ENCODE measurements at places on chromosomes 1 and 21.

DNA sequence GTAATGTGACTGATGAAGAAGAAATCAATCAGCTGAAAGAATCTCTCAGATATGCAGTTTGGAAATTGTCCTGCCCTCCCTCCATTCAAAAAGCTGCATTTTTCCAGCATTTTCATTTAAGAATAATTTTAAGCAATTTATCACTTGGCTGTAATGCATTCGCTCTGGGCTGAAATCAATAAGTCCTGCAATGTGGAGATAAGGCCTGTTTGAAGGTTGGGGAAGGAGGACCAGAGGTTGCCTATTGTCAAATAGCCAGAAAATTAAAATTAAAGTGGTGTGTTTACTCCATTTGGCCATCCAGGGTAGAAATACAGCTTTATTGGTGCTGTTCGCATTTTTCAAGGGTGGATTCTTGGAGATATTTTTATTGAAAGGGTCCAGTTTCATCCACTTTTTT, 187.6 kb upstream of the NFIA start:
- DNase-seq: no peak

- DNase-seq: peak; percentile 72
These were observed 17.7 kb downstream of the TINAGL1 start for GRCh38 chr1:31593770-31594632.

DNA sequence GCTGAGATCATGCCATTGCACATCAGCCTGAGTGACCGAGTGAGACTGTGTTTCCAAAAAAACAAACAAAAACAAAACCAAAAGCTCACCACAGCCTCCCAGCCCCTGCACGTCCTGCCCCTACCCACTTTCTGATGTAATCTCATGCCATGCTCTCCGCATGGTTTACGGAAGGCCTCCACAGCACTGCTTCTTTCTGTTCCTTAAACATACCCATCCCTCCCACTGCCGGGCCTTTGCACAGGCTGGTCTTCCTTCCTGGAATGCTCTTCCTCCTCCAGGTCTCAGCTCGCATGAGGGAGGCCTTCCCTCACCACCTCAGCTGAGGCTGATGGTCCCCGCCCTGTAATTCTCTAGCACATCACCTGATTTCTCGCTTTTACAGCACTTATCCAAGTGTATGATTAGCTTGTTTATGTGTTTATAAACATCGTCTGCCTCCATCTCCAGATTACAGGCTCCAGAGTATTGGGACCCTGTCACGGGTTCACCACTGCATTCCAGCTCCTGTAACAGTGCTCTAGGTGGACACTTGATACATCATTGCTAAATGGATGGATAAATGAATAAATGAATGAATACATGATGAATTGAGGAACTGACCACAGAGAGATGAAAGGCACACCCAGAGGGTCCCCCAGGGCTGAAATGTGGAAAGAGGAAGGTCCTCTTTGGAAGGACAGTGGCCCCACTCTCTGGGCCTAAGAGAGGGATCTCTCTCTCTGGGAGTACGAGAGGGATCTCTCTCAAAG, 22.1 kb downstream of the TCEA3 start:
- peak; percentile 16 for DNase-seq

DNA sequence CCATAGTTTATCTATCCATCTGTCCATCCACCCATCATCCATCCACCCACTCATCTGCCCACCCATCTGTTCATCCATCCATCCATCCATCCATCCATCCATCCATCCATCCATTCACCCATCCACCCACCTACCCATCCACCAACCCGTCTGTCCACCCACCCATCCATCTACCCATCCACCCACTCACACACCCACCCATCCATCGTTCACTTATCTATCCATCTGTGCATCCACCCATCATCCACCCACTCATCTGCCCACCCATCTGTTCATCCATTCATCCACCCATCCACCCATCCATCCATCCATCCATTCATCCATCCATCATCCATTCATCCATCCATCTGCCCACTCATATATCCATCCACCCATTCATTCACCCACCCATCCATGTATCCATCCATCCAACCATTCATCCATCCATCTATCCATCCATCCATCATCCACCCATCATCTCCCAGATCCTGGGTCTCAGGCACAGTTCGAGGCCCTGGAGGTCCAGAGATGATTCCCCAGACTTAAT, 88.2 kb upstream of the WNT4 start:
- no peak for DNase-seq

DNA sequence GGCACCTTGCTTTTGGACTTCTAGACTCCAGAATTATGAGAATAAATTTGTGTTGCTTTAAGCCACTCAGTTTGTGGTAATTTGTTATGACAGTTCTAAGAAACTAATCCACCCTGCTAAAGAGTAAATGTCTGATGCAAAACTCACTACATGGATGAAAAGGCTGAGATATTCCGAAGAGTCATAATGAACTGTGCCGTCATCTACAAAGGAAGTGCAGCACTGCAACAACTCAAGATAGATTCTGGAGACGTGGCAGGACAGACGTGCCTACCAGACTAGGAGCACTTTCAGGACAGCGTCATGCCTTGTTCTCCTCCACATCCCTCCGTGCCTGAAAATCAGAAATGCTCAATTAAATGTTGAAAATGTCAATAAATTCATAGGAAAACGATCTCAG, 24.4 kb upstream of the IRF2BP2 start:
- DNase-seq: no peak
